ENCODE measurements at places on chromosomes 7 and 10.

GRCh38 chr7:82699773-82700186 lies 256.2 kb upstream of the CACNA2D1 start:
- DNase-seq, result no peak

DNA sequence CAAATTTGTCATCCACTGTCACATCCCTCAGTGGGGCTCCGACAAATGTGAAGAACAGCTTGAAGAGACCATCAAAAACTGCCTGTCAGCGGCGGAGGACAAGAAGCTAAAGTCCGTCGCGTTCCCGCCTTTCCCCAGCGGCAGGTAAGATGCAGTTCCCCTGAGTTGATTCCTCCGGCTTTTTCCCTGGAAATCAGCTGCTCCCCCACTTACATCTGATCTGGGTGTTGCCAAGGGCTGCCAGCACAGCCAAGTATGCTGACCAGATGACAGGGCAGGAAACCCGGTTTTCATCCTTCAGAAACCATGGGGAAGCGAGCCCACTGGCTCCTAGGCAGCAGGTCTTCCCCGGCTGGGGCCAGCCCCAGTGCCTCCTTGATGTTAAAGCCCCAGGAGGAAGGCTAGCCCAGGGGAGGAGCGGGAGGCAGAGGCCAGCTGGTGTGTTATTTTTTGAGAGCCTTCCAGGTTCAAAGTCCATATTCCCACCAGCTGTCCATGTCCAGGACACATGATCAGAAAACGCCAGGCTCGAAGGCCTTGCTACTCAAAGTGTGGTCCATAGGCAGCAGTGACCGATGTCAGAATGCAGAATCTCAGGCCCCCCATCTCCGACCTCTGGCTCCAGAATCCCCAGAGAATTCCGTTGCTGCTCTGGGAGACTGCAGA lies 23.4 kb downstream of the AIFM2 start:
- DNase-seq, result no peak

DNA sequence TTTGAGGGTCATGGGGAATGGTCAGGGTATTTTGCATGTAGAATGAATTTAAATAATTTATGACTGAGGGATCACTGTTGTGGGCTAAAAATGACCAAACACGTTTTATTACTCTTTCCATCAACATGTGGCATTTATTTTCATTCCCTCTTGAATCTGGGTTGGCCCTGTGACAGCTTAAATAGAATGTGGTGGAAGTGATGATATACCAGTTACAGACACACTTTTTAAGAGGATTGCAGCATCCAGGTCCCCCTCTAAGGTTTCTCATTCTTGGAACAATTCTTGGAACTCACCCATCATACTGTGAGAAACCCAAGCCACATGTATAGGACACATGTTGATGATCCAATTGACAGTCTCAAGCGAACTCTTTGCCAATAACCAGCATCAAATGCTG lies 272.4 kb downstream of the ETV1 start:
- no peak for DNase-seq

GRCh38 chr7:137373507-137373906 lies 30.0 kb upstream of the PTN start:
- DNase-seq, result no peak

DNA sequence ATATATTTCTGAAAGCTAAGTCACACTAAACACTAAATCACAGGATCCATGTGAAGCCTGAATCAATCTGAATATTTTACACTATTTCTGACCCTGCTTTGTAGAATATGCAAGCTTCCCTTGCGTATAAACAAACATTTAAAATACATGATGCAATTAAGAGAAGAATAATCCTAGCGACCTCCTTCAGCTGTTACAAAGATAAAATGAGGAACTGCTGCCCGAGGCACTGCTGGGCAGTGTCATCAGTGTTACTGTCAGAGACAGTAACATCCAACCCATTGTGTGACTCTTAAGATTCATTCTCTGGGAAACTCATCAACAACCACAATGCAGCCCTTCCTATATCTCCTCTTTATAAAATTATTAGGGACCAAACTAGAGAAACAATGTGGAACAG lies 61.6 kb downstream of the COBL start:
- no peak for DNase-seq

GRCh38 chr7:107874605-107875446 lies 16.2 kb upstream of the DLD start:
- no peak for DNase-seq

- DNase-seq, result no peak
These were observed 23.5 kb upstream of the C1QL3 start for GRCh38 chr10:16545116-16545736.

DNA sequence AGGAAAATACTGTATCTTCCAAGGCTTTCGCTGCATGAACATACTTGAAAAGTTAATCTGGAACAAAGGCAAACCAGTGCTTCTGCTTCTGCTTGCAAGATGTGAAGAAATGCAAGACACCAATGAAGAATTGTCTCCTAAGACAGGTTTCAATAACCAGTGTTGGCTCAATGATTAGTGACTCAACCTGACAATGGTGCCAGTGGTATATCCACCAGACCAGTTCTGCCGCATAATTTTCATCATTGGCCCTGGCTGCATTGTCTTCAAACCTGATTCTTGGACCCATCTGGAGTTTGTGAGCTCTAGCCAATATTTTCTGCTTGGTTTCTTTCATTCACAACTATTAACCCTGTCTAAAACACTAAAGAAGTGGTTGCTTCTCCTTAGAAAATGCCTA lies 13.6 kb upstream of the STAMBPL1 start:
- DNase-seq, result no peak

Measured in nucleus accumbens (tissue), 56 donors.